CD4-positive, alpha-beta T cell treated with Interferon gamma for 1 hour (primary cell): ENCODE measurements at places on chromosomes 12 and 14.

GRCh38 chr14:73239393-73240241 lies 2.3 kb downstream of the PAPLN start:
- no peak for DNase-seq

GRCh38 chr14:85234156-85235025 lies 295.6 kb upstream of the FLRT2 start:
- DNase-seq = no peak

- no peak for DNase-seq
These were observed 118.1 kb downstream of the TRAFD1 start for GRCh38 chr12:112243255-112244110.

- no peak for DNase-seq
These were observed 344.5 kb downstream of the AEBP2 start for GRCh38 chr12:19783547-19784444.

DNA sequence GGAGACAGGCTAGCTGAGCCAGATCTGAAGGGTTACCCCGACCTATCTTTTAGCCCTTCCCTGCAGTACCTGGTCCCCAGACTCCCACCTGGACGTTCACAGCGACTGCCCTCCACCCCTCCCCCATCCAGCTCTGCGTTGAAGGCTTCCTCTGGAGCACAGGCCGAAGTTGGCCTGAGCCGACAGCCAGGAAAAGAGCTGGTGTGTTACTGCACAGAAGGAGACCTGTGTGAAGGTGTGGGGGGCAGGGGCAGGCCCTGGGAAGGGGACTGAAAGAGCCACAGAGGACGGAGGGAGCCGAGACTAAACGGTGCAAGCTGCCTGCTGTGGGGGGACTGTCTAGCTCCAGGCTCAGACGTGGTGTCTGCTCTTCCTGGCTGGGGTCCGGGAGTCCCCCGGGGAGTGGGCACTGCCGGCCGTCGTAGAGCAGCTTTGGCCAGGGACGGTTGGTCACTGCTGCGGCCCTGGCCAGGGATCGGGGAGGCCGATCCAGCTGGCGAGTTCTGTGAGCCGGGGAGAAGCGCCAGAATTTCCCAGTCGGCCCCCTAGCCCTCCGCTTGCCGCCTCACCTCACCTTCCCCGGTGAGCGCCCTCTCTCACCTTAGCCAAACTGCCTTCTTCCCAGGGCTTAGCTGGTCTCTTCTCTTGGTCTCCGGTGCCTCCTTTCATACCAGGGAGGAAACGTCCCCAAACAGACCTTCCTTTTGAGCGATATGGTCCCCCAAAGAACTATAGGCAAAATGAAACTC lies 899 bp upstream of the COL2A1 start:
- no peak for DNase-seq

GRCh38 chr12:108585864-108586263 lies 12.0 kb downstream of the TMEM119 start:
- DNase-seq = no peak

DNA sequence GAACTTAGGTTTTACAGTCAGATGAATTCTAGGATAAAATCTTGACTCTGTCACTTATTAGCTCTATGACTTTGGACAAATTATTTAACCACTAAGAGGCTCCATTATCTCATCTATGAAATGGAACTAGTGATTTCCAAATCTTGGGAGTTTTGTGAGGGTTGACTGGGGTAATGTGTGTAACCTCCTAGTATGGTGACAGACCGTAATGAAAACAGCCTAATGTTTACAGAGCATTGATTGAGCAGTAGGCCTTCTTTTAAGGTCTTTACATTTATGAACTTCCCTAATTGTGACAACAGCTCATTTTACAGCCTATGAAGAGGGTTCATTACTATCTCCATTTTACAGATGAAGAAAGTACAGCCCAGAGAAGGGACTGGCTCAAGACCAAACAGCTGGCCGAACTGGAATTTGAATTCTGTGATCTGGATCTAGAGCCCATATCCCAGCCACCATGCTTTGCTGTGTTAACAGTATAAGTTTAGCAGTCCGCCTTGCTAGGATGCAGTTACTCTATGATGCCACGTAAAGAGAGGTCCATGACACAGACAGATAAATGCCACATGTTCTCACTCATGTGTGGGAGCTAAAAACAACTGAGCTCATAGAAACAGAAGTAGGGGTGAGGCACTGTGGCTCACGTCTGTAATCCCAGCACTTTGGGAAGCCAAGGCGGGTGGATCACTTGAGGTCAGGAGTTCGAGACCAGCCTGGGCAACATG lies 9.1 kb upstream of the FBXL14 start:
- DNase-seq = no peak

- no peak for DNase-seq
These were observed 57.3 kb downstream of the FLRT2 start for GRCh38 chr14:85587151-85587711.

GRCh38 chr12:99959549-99960170 lies 25.1 kb downstream of the ANKS1B start:
- DNase-seq = no peak

DNA sequence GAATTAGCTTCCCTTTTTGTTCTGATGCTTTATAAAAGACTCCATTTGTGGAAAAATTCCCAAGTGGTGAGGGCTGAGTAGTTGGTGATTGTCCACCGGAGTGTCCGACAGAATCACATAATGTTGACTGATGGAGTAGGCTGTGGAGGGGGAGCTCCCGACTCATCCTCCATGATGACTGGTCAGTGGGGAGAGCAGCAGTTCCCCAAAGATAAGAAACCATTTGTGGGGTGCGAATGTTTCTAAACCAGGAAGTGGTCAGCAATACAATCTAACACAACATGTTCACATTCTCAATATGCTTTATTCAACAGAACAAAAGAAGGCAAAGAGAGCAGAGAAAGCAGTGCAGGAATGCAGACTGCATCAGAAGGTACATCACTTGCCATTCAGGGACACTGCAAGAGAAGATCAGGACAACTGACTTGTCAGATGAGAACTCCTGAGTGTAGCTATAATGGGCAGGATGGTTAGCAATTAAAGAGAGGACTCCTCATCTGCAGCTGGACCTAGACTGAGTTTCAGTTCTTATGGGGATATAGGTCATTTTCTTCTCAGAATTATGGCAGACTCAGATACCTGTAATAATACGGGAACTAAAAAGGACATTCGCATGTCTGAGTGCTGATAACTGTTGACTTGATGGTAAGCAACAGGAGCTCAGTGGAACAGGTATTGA lies 5.4 kb downstream of the KRT6B start:
- no peak for DNase-seq

DNA sequence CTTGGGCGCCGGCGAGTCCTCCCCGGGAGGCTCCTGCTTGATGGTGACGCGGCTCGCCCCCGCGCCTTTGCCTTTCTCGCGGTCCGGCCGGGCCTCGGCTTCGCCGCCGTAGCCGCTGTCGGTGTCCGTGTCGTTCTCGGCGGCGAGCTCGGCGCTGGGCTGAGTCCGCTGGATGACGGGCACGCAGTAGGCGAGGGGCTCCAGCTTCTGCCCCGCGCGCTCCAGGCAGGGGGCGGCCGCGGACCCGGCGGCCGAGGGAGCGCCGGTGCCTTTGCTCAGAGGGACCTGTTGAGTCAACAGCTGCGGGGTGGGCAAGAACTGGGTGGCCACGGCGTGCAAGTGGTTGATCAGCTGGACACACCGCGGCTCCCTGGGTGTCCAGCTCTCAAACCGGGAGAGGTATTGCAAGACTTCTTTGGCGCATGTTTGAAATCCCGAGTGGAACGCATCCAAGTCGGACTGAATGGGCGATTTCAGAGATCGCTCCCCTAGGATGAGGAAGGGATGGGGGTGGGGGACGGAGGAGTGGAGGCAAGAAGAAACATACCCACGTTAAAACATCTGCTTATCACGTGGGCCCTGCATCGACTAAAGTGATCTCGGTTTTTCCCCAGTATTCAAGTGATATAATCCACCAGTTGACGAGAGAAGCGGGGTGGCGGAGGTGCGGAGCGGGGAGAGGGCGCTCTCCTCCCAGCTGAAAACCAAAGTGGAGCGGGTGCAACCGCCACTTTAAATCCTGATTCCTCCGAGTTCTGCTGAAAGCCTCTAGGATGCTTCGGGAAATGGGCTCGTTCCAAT lies 2.0 kb downstream of the BHLHE41 start:
- peak; percentile 24 for DNase-seq

DNA sequence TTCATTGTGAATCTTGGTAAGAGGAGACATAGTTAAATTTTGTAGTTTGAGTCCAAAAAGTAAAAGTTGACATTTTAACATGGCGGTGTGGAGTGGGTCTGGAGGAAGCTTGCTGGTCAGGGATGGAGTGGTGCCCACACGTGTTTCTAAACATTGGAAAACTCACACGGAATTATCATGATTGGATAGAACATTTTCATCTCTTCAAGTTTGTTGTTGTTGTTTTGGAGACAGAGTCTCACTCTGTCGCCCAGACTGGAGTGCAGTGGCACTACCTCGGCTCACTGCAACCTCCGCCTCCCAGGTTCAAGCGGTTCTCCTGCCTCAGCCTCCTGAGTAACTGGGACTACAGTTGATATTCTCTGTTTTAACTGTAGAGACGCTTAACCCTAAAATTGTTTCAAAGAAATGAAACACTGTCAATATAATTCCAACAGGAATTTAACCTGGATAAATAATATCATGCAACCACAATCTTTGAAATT lies 502 bp upstream of the MBIP start:
- no peak for DNase-seq

DNA sequence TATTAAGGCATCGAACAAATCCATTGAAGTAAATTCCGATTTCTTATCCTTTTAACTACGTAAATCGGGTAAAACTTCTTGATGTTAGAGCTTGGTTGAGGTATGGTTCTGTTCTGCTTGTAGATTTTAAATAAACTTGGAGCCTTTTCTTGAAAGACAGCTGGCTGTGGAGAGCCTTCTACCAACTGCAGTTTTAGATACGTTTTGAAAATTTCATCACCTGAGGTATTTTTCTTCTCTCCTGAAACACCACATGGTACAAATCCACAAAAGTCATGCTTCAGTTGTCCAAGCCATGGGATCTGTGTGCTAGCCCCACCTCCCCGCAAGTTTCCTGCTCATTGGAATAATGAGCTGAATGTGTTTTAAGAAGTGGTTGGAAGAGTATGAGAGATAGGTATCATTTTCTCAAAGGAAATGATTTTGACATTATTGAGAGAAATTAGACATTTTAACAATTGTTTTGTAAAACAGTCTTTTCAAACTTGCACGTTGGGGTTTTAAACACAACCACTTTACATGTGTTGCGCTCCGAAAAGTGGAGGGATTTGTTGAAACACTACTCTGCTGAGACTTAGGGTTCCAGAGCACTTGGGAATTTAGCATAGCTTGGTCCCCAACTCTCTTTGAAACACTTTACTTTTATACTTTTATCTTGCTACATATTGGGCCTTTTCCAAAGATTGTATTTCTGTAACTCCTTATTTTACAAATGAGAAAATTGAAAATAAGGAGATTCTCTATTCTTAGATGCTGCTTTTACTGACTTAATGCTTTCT lies 1.4 kb downstream of the PPM1A start:
- no peak for DNase-seq

DNA sequence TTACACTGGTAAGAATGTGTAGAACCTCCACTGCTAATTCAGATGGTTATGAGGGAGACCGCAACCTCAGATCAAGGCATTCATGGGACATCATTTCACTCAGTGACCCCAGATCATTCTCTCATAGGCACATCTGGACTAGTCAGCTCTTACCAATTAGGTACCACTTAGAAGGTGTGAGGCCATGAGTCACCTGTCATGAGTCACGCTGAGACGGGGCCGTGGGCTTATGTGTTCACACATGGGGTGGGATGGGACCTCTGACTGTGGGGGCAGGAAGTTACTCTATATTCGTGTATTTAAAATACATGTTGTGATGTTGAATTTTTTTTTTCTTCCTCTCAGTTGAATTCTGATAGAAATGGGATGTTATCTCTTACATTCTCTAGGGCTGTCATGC lies 55.9 kb downstream of the CCDC92 start:
- DNase-seq = peak; percentile 9

- DNase-seq = no peak
These were observed 23.3 kb downstream of the DMAC2L start for GRCh38 chr14:50335389-50335788.

GRCh38 chr14:80264702-80265101 lies 53.4 kb upstream of the DIO2 start:
- DNase-seq = no peak

GRCh38 chr14:58068306-58068705 lies 83.7 kb downstream of the ARMH4 start:
- no peak for DNase-seq

DNA sequence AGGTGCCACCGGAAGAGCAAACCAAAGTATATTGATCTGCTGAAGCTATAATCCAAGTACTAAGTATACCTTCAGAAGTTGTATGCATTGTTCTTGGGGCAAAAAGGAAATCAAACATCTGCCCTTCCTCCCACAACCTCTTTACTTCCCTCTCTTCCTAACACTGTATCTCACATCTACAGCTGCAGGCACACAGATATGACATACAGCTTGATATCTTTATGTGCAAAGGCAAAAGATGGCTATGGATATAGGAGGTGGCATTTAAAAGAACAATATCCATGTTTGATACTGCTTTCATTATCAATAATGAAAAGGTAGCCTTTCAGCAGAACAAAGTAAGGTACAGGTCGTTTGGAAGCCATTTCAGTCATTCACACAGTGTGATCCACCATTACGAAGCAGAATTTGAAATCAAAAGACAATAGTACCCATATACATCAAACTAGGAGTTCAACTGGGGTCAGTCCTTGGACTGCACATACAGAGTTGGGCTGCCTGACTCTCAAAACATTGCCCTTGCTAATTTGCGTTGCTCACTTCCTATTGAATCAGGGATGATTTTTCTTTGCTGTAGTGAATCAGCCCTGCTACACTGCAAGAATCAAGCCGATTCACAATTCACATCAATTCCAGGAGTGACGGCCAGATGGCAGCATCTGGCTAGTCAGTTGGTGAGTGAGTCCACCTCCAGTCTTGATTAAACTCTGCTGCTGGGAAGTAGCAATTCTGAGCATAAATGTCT lies 8.9 kb downstream of the ANG start:
- DNase-seq = peak; percentile 64

DNA sequence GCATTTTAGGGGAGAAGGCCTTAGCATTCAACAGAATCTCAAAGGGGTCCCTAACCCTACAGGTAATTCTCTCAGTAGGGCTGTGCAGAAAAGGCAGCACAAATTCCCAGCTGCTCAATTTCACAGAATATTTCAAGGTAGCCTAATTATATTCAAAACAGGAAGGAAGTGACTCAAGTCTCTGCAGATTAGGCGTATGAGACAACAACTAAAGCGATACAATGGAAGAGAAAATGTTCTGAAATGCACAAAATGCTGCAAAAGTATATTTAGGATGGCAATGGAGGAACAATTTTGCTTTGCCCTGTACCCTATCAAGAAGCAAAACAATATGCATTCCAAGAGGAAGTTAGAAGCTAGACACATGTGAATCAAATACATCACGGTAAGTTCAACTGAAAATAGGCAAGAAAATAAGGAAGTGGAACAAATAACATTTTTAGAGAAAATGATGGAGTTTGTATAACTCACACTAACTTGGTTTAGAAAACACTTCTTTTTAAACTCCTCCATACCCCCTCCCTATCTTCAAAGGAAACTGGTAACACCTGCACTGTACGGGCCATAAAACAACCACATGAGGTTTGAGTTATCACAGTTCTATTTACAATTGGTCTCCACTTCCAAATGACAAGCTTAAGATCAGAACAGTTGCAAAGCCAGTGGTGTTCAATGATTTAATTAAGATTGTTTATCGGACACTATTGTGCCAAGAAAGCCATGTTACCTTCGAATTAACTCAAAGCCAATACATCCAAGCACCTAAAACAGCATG lies 1.6 kb downstream of the GIT2 start:
- DNase-seq = no peak

GRCh38 chr14:22537436-22538310 lies 51.4 kb downstream of the DAD1 start:
- no peak for DNase-seq
